Activated naive CD4-positive, alpha-beta T cell treated with anti-CD3 and anti-CD28 coated beads, Interleukin-2, amount 50 U/mL, for 72 hours (primary cell): ENCODE measurements at places on chromosomes 3 and 15. TPM values are rescaled to one million over a fixed set of nuclear protein-coding genes. Genes with fewer than 3 reads are reported as not detected.

DPPA2 gene
- total RNA-seq = not detected

ST6GAL1 gene
- total RNA-seq = 32.0 TPM

ZNF774 gene
- total RNA-seq = 0.50 TPM

LTF gene
- total RNA-seq = not detected

DNA sequence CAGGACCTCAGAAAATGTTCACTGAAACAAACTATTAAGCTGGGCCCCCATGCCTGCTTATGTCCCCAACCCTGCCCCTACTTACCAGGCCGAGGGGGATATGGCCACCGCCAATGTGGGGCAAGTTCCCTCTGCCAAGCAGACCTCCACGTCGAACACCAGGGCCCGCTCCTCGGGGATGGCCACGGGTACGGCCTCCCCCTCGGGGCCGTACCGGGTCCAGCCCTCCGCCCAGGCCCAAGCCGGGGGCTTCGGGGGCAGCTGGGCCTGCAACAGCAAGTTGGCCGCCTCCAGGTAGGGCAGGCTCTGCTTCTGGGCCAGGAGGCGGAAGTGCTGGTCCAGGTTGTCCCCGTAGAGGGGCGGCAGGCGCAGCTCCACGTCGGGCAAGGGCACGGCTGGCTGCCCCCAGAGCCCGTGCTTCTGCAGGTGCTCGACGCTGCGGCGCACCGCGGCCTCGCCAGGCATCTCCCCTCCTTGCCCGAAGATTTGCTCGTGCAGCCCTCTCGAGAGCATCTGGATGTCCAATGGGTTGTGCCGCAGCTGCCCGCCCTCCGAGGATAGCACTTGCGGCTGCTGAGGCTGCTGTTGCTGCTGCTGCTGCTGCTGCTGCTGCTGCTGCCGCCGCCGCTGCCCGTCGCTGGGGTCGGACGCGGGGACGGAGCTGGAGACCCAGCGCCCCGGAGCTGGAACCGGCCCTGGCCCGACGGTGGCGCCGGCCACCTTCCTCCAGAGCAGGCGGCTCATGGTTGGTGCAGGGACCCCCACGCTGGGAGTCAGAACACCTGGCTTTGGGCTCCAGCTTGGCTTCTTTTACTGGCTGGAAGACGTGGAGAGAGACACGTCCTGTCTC, 1.4 kb downstream of the POLG start:
- DNase-seq = peak; percentile 55

- DNase-seq = no peak
Measured at GRCh38 chr3:110577854-110578253, 493.8 kb upstream of the NECTIN3 start.

DNA sequence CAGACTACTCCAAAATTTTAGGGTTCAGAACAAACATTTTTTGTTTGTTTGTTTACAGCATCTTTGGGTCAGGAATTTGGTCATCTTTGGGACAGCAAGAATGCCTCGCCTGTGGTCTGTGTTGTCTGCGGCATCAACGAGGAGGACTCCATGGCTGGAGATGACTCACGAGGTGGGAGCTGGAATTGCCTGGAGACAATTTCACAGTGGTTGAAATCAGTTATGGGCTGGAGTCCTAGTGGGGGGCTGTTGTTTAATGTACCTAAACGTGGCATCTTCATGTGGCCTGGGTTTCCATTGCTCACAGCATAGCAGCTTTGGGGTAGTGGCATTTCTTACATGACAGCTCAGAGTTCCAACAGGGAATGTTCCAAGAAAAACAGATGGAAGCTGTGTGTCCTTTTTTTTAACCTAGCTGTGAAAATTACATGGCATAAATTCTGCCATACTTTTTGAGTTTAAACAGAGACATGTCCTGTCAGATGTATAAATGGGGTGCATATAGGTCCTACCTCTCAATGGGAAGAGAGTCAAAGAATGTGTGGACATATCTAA, 507.3 kb upstream of the CBLB start:
- DNase-seq = no peak

- DNase-seq = no peak
Measured at GRCh38 chr3:30156586-30157498, 449.6 kb upstream of the TGFBR2 start.
